ENCODE measurements at places on chromosomes 2 and 18.

DNA sequence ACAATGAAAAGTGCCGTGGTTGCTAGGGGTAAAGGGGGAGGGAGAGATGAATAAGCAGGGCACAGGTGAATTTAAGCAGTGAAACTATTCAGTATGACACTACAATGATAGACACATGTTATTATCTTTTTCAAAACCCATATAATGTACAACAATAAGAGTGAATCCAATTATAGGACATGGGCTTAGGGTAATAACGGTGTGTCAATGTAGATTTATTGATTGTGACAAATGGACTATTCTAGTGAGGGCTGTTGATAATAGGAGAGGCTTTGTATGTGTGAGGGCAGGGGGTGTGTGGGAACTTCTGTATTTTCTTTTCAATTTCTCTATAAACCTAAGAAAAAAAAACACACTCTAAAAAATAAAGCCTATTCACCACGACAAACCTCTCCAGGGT lies 223.8 kb downstream of the RIT2 start:
- no peak for DNase-seq

- DNase-seq = no peak
These were observed 42.5 kb downstream of the SCTR start for GRCh38 chr2:119481501-119482455.

GRCh38 chr2:215002500-215002899 lies 135.9 kb downstream of the ABCA12 start:
- DNase-seq = no peak

DNA sequence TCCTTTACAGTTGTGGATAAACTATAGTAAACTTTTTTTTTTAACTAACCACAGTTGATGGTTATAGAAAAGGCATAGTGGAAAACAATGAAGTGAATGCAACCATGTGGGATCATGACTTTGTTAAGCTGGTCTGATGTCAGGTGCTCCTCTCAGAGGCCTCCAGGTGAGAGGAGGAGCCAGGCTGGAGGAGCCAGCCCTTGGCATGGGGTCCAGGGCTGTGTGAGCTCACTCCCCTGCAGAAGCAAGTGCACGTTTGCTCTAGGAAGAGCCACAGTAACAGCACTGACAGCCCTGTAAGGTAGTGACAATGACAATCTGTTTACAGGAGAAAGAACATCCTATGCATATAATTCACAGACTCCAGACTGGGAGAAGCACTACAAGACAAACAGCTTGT lies 5.7 kb downstream of the PPP1R7 start:
- DNase-seq = no peak

DNA sequence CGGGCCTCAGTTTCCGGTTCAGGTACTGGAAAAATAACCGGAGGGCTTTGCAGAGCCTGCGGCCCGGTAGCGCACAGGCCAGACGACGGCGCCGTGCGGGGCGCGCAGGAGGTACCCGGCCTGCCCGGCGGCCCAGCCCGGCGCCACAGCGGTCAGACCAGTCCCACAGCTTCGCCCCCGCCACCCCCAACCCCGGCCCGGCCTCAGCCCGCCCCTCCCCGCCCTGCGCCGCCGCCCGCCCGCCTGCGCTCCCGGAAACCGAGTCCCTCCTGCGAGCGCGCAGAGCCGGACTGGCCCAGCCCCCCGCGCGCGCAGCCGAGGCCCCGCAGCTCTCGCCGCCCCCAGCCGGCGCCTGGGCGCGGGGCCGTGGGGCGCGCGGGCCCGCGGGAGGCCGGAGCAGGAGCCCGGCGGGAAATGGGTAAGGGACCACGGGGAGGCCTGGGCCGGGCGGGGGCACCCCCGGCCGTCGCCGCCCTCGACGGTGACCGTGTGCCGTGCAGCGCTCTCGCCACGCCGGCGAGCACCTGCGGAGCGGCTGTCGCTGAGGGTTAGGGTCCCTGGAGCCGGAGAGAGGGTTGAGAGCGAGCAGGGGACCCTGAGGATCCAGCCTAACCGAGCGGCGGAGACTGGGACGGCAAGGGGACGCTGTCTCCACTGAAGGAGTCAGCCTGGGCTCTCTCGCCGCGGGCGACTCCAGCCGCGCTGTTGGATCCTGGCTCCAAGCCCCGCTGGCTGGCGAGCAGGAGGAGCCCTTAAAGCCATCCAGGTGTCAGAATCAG lies 16.5 kb upstream of the PSD4 start:
- DNase-seq = no peak

GRCh38 chr2:18149660-18150246 lies 271.3 kb downstream of the KCNS3 start:
- DNase-seq = no peak

- no peak for DNase-seq
These were observed 43.4 kb downstream of the ZNF516 start for GRCh38 chr18:76451396-76452331.

GRCh38 chr18:8788503-8789429 lies 83.4 kb downstream of the MTCL1 start:
- no peak for DNase-seq

GRCh38 chr2:184532551-184532950 lies 65.8 kb upstream of the ZNF804A start:
- no peak for DNase-seq

- no peak for DNase-seq
These were observed 335.8 kb downstream of the TRIB2 start for GRCh38 chr2:13052547-13052946.

DNA sequence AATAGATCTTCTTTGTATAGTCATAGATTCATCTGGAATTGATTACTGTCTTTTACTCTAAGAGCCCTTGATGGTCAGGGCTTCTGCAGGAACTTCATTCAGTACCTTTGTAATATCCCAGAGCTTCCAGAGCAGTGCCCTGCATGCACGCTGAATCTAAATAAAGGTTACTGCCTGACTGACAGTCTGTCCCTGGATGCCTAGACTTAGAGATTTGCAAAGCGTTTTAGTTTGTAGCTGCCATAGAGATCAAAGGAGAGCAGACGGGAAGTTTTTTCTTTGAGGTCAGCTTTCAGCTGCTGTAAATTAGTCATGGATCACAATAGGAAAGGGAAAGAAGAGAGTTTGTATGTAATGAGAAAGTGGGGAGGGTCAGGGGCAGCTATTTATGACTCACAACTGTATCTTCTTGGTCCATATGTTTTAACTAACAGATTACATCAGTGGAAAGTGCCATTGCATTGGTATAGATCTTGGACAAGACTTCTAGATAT lies 45.2 kb upstream of the NYAP2 start:
- DNase-seq = no peak

DNA sequence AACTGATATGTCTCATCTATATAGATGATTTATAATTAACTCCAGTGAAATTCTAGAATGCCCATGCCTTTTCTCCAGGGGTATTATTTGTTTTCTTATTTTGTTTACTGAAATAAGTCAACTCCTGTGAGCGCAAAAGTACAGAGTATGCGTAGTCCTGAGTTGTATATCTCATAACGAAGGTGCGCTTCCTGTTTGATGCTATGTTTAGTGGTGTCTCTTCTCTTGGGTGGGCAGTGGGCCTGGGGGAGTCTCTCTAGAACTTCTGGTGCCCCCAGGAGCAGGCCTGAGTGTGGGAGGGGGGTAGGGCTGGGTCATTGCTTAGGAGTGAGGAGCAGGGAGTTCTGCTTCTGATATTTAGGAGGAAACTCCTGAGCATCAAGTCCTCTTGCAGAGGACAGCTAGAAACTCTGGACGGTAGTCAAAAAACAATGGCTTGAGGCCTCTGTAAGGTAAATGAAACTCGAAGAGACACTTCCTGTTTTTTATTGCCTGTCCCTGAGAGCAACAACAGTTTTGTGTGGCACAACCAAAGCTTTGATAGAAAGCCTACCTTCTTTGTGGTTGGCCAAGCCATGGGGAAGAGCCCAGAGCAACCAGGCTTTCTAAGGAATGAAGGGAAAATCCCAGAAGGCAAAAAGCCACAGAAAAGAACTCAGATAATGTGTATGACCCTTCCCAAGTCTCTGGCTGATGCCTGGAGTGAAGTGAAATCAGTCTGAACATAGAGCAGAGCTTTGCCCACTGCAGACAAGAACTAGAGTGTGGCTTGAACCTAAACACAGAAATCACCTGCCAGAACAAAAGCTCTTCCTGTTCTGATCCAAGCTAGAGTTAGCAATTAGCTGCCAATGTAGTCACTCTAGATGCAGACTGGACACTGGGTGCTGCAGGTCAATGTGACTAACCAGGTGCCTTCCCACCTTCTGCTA lies 8.5 kb upstream of the SP140L start:
- no peak for DNase-seq

- no peak for DNase-seq
These were observed 18.6 kb upstream of the KLF7 start for GRCh38 chr2:207184348-207184747.

DNA sequence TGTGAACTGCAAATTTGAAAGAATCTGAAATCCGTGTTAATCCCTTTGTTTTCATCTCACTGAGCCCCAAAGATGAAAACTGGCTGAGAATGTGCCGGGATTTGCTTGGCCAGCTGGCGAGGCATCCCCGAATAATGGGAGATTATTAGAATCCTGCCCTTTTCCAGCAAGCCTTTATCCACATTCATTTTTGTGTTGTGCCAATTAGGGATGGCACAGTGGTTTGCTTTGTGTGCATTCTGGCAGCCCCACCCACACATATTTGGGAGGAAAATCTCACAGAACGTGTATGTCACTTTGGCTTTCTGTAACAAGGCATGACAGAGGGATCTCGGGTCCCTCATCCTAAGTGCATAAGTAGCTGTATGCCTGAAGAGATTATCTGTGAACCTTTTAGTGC lies 405.8 kb upstream of the FAM98A start:
- no peak for DNase-seq

DNA sequence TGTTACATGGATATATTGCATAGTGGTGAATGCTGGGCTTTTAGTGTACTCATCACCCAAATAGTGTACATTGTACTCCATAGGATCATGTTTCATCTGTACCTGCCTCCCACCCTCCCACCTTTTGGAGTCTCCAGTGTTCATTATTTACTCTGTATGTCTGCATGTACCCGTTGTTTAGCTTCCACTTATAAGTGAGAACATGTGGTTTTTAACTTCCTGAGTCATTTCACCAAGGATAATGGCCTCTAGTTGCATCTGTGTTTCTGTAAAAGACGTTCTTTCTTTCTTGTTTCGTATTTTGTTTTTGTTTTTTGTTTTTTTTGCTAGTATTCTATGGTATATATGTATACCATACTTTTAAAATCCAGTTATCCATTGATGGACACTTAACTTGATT lies 107.5 kb downstream of the MSTN start:
- DNase-seq = no peak

DNA sequence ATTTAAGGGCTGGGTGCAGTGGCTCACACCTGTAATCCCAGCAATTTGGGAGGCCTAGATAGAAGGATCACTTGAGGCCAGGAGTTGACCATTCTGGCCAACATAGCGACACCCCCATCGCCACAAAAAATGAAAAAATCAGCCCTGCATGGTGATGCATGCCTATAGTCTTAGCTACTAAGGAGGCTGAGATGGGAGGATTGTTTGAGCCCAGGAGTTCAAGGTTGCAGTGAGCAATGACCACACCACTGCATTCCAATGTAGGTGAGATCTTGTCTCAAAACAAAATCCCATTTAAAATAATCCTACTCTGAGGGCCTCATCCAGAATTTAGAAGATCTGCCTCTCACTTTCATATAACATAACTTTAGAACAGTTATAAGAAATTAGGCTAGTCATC lies 2.7 kb upstream of the SERTAD2 start:
- no peak for DNase-seq

DNA sequence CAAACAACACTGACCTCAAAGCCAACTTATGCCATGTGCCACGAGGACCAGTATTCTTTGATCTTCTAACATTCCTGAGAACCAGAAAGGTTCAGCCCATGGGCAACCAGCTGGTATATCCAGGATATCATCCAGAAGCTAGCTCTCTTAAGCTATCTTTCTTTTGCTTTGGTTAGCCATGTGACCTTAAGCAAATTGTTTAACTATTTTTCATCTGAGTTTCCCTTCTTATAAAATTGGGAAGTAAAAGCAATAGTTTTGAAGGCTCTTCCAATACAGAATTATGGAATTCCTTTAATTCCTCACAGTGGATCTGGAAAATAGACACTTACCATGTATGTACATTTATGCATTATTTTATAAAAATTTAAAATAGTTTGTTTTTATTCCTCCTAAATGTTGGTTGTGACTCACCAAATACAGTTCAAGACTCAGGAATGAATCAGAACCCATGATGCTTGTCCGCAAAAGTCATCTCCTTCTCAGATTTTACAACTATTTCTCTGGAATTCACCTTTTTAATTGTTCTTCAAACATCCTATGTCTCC lies 435.7 kb downstream of the ZEB2 start:
- no peak for DNase-seq

GRCh38 chr2:65300761-65301711 lies 73.4 kb downstream of the ACTR2 start:
- no peak for DNase-seq

- no peak for DNase-seq
These were observed 688.4 kb upstream of the SYT4 start for GRCh38 chr18:43965691-43966090.

GRCh38 chr2:113123726-113124125 lies 3.7 kb upstream of the IL1RN start:
- no peak for DNase-seq

- DNase-seq = no peak
These were observed 290.3 kb downstream of the C1D start for GRCh38 chr2:67772216-67773170.

GRCh38 chr18:59344996-59345395 lies 14.1 kb downstream of the LMAN1 start:
- no peak for DNase-seq

- no peak for DNase-seq
These were observed 59.0 kb downstream of the CCDC68 start for GRCh38 chr18:54900290-54900689.

GRCh38 chr2:176795823-176796222 lies 416.8 kb upstream of the HNRNPA3 start:
- DNase-seq = no peak

DNA sequence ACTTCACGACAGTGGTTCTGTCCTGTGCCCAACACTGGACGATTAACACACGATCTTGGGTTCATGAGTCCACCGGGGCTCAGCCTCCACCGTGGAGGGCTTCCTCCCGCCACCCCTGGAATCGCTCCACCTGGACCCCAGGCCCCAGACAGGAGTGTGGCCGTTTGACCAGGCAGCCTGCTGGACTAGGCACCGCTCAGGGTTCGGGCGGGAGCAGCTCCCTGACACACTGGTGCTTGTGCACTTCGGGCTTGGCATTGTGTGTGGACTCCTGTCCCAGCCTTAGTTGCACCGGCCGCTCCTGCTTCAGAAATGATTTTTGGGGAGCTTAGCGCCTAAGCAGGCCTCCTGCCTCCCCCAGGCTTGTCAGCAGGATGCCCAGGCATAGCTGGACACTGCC lies 617.4 kb upstream of the SALL3 start:
- DNase-seq = no peak

Measured in cerebellar nuclear complex (tissue), 1 donor.